Stimulated activated CD8-positive, alpha-beta memory T cell treated with anti-CD3 and anti-CD28 coated beads, Interleukin-2, amount 100 ng/mL, for 1 hour (primary cell): ENCODE measurements at places on chromosomes 13 and 19.

DNA sequence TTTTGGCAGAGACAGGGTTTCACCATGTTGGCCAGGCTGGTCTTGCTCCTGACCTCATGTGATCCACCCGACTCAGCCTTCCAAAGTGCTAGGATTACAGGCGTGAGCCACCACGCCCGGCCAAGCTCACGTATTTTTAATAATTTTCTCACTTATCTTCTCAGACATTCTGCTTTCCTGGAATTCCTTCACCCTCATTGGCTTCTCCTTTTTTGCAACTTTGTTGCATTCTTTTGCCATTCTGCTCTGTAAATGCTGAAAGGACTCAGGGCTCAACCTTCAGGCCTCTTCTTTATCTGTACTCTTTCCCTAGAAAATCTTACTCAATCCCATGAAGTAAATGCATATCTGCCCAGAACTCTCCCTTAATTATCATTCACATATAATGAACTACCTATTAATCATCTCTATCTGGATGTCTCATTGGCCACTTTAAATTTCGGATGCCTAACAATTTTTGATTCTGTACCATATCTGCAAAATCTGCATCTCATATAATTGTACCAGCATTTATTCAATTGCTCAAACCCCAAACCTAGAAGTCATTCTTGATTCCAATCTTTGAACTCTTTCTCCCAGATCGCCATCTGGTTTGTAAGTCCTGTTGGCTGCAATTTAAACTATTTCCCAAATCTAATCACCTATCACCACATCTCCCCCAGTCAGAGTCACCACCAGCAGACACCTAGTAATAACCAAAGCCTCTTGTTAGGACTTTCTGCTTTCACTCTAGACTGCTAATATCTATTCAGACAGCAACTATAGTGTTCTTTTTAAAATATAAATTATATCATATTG lies 18.2 kb upstream of the OXGR1 start:
- no peak for DNase-seq

- no peak for DNase-seq
Observed at GRCh38 chr19:34576292-34576691, 94.7 kb downstream of the WTIP start.

- peak; percentile 93 for DNase-seq
Observed at GRCh38 chr19:57240311-57241090, at the start of gene ZNF805. TSS of gene ZNF805 (plus strand) at chr19:57240632. CDS start at chr19:57240892, 260 bp downstream.

DNA sequence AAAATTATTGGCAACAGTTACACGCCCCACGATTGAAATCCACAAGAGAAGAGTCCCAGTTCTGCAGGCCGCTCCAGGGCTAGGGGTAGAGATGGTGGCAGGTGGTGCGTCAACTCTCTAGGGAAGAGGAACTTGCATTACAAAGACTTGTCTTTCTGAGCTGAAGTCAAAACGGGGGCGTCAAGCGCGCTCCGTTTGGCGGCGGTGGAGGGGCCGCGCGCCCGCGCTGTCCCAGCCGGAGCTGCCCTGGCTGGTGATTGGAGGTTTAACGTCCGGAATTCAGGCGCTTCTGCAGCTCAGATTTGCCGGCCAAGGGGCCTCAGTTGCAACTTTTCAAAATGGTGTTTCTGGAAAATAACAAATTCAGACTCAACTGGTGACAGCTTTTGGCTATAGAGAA lies 38.9 kb downstream of the SOX1 start:
- no peak for DNase-seq

DNA sequence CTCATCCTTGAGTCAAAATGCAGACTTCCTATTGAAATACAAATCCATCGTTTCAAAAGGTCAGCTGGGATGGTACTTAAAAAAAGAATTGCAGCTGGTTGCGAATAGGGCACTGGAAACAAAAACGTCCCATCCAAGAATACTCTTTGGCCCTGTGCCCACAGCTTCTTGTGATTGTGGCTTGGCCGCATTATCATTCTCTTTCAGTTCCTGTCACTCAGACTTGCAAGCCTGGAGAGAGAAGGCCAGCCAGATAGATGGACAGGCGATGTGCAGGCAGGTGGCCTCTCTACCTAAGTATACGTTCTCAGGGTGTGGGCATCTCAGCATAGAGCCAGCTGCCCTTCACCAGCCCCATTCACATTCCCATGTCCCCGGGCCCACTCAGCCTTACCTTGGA lies 208.5 kb upstream of the ZNF536 start:
- DNase-seq: no peak

- no peak for DNase-seq
Observed at GRCh38 chr19:47755762-47756626, 10.6 kb downstream of the NOP53 start.

DNA sequence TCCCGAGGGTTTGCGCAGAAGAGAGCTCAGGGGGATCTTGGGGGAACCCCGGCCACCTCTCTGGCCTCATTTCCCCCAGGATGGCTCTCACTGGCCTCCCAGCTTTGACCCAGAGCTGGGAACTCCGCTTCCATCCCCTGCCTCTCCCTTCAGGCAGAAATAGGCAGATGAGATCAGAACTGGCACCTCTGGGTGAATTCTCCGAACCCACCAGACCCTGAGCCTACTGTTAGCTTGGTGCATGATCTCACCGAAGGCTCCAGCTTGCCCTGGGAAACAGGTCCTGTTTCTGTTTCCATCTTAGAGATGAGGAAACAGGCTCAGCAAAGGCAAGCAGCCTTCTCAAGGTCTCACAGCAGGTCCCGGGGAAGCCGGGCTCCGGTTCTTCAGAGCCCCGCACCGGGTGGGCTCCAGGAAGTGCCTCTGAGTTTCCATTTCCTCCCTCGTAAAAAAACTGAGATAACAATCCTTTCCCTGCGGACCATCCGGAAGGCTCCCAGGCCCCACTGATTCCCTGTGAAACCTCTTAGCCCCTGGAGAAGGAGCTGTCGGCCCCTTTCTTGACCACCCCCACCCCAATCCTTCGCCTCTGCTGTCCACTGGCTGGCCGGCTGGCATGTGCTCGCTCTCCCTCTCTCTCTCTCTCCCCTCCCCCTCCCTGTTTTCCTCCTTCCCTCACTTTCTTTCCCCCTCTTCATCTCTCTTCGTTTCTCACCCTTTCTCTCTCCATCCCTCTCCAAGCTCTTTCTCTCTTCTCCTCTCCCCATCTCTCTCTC lies 2.1 kb downstream of the NECTIN2 start:
- no peak for DNase-seq

DNA sequence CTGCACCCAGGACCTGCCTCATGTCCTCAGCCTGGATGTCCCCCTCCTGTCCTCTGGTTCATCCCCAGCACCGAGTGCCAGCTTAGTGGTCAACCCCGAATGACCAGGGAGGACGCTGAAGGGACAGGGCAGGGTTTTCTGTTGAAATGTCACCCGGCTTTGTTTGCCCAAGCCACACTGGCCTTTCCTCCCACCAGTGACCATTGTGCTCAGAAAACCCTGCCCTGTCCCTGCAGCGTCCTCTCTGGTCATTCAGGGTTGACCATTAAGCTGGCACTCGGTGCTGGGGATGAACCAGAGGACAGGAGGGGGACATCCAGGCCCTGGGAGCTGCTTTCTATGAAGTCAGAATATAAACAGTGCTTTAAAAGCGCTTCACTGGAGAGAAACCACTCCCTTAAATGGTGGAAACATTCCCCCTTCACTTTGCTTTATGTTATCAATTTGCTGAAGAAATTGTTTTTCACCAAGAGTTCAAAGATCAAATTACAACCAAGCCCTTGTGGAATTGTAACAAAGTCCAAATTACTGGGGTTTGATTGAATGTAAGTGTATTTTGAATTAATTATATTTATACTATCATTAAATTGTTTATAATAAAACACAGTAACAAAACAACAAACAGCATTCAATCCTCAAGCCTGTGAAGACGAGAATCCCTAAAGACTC lies 21.4 kb downstream of the CARS2 start:
- DNase-seq: no peak

DNA sequence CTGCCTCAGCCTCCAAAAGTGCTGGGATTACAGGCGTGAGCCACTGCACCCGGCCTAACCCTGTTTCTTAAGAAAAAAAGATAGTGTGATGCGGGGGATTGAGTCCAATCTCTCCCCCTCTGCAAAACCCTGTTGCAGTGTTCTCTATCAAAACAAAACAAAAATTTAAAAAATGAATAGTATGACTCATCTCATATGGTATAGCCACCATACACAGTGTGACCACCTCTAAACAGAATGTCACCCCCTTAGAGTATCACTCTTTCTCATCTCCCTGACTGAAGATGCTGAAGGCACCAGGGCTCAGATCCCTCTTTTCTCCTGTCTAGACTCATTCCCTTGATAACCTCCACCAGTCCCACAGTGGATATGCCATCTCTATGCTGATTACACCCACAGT lies 6.8 kb upstream of the ERF start:
- DNase-seq: no peak

GRCh38 chr13:108987517-108987916 lies 358.1 kb downstream of the MYO16 start:
- no peak for DNase-seq

DNA sequence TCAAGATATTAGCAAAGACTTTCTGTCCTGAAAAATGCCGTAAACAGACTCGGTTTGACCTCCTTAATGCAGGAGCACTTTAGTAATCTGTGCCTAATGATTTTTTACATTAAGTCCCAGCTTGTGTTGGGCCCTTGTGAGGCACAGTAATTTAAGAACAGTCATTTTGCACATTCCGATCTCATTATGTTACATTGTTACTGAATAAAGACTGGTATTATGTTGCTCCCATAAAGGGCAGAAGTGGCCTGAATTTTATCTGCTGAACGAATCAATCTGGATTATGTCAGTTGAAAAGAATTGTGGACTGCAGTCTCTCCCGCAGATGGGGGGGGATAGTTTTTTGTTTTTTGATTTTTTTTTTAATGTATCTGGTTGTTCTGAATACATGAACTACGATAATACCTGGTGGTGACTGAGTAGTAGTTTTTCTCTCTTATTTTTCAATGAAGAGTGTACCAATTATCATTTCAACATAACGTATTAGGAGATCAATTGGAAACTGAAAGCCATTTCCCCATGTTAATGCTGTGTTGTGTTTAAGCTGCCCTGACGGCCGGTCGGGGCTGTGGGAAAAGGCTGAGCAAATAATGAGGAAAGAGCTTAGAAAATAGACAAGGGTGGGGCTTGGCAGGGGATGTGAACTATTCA lies 290.2 kb downstream of the ZNF536 start:
- no peak for DNase-seq

GRCh38 chr13:97566907-97567306 lies 132.9 kb downstream of the RAP2A start:
- DNase-seq: no peak

DNA sequence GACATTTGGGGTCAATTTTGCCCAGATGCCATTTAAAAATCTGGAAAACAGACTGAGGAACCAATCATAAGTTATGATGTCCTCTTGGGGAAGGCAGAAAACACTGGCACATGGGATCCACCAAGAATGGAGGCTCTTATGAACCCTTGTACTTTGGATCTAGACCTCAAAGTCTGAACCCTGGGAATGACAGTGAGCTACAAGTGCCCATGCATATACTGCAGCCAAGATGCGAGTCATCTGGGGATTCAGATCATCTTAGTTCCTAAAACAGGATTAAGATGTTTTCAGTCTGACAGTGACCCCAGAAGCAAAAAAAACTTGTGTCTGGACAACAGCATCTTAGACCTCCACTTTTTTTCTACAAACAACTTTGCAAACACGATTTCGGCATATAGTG lies 100.2 kb upstream of the SIAH3 start:
- no peak for DNase-seq

DNA sequence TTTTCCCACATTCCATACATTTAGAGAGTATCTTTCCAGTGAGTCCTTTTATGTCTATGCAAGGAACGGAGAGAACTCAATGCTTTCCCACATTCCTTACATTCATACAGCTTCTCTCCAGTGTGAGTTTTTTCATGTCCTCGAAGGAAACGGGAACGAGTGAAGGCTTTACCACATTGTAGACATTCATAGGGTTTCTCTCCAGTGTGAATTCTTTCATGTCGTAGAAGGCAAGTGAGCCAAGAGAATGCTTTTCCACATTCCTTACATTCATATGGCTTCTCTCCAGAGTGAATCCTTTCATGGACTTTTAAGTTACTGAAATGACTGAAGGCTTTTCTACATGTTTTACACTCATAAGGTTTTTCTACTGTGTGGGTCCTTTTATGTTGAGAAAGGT lies 17.1 kb downstream of the ZNF823 start:
- no peak for DNase-seq

GRCh38 chr19:15107061-15108010 lies at the start of gene SYDE1:
TSS of gene SYDE1 (plus strand) at chr19:15107401. CDS start at chr19:15107434, 33 bp downstream.
- DNase-seq: no peak

DNA sequence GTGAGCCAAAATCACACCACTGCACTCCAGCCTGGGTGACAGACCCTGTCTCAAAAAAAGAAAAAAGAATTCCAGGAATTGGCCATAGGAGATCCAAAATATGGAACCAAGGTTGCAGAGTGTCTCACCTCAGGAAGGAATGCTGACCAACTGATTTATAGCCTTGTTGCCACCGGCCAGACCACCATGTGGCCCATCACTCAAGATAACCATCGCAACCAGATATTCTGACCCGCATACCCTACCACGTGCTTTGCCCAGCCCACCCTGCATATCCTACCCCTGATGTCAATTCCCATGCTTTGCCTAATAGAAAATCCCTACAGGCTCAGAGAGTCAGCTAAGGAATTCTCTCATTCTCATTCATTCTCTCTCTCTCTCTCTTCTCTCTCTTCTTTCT lies 95.1 kb upstream of the DOCK9 start:
- DNase-seq: no peak

DNA sequence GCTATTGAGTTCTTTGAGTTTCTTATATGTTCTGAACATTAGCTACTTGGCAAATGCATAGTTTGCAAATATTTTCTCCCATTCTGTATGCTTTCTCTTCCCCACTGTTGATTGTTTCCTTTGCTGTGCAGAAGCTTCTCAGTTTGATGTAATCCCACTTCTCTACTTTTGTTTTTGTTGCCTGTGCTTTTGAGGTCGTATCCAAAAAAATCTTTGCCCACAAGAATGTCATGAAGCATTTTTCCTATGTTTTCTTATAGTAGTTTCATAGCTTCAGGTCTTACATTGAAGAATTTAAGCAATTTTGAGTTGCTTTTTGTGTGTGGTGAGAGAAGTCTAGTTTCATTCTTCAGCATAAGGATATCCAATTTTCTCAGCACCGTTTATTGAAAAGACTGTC lies 536.7 kb upstream of the ARGLU1 start:
- DNase-seq: no peak

DNA sequence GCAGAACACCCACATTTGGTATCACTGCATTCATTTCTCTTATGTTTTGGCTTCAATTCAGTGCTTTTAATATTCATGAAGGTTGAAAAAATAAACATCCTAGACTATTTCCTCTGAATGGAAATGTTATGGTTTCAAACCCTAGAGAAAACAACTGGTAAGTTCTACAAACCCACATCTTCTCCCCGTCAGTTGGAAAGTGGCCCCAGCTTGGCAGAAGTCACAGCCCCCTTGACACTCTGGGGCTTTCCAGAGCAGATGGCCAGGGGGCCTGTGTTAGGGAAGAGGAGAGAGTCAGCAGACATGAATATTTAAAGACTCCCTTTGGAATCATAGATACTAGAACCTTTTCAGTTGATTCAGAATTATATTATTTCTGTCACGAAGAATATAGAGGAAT lies 123.9 kb downstream of the SHISA2 start:
- DNase-seq: no peak
